Activated T-cell treated with anti-CD3 and anti-CD28 coated beads for 48 hours (primary cell): ENCODE measurements at places on chromosomes 5 and 9.
A peak's percentile ranks its signal among the peaks of the same experiment; 100 is the strongest.

DNA sequence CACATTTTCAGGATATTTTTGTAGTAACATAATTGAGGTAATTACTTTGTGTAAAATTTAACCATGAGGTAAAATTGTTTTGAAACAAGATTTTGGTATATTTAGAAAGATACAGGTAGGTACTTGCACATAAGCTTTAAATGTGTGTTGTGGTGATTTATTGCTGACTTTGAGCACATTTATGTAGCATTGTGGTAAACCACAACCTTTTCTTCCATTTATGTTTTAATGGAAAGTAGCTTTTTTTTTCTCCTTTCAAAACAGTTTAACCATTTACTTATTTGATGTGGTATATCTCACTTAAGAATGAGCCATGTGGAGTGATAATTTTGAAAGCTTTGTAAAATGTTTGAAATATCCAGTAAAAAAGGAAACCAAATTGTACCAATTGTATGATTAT, 35.6 kb downstream of the FCHO2 start:
- DNase-seq: no peak

DNA sequence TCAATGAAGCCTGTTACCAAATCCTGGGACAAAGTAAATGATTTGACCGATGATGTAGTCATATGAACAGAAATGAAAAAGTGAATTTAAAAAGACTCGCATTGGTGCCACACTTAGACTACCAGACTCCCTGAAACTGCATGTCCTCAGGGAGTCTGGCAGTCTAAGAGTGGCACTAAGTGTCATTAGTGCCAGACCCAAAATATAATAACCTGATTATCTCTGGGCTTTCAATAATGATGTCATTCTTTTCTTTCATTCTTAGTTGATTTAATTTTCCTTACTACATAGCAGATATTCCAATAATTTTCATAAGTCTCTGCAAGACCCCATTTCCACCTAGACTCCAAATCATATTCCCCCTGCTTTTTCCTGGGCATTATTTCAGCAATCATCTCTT, 59.0 kb downstream of the OR2K2 start:
- DNase-seq: no peak

GRCh38 chr5:83400701-83401100, 70.8 kb upstream of the VCAN start:
- DNase-seq: no peak

GRCh38 chr5:136638084-136638483, 272.7 kb upstream of the TRPC7 start:
- no peak for DNase-seq

DNA sequence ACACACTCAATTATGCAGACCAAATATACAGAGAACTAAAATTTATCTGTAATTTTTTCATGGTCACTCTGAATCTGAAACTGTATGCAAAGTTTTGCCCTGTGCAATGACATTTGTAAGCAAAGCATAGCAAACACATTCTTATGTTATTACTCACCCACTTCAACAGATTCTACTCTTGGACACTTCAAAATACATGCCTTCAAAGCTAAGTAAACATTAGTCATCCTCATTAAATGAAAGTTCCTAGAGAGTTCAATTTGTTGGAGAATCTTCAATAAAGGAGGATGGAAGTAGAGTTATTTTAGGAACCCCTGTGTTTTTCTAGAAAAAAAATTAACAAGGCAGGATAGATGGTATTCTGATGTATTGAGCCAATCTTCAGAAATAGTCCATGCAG, 639.7 kb upstream of the C9orf72 start:
- no peak for DNase-seq

- no peak for DNase-seq
These were observed 30.4 kb downstream of the MVB12B start for GRCh38 chr9:126357074-126357473.

DNA sequence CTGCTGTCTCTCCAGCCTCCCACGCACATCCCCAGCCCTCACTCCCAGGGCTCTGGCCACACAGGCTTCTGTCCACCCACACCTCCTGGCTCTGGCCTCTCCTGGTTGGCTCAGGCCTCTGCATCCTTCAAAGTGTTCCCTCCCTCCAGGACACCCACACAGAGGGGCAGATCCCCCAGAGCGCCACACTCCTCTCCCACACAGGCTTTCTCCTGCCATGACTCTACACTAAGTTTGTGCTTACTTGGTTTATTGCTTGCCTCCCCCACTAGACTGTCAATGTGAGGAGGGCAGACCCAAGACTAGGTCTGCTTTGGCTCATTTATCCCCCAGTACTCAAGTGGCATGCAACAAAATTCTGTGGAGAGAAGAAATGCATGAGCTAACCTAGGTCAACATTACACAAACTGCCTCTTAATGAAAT, 67.0 kb upstream of the SPOCK1 start:
- DNase-seq: no peak

GRCh38 chr5:172958331-172959046, 735 bp upstream of the RPL26L1 start:
- peak; percentile 53 for DNase-seq

DNA sequence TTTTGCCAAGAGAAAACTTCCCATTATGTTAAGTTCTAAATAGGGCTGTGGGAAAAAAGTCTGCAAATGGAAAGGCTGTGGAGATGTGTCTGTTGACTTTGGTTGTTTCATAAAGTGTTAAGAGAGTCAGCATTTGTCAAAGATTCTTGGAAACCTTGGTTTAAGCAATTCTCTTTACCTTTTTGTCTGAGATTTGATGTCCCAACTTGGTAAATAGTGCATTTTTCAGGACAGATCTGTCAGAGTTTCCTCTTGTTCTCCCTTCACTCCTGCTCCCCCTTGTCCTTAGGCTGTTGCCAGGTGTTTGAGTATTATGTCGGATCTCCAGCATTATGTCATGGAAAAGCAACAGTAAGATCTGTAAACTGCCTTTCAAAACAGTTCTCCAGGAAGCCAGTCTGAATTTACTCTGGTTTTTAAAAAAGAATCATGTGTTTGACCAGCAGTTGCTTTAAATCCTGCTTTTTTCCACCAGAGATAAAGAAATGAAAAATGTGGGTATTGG, 79.1 kb upstream of the ADAMTSL1 start:
- no peak for DNase-seq

- no peak for DNase-seq
These were observed 5.7 kb downstream of the SPARC start for GRCh38 chr5:151680944-151681427.

- DNase-seq: no peak
These were observed 6.4 kb upstream of the RALGDS start for GRCh38 chr9:133127340-133127981.

- no peak for DNase-seq
These were observed at the start of gene GABBR2 for GRCh38 chr9:98708933-98709911. GABBR2 (minus strand) TSS chr9:98708935; CDS start chr9:98708737, 198 bp downstream.

DNA sequence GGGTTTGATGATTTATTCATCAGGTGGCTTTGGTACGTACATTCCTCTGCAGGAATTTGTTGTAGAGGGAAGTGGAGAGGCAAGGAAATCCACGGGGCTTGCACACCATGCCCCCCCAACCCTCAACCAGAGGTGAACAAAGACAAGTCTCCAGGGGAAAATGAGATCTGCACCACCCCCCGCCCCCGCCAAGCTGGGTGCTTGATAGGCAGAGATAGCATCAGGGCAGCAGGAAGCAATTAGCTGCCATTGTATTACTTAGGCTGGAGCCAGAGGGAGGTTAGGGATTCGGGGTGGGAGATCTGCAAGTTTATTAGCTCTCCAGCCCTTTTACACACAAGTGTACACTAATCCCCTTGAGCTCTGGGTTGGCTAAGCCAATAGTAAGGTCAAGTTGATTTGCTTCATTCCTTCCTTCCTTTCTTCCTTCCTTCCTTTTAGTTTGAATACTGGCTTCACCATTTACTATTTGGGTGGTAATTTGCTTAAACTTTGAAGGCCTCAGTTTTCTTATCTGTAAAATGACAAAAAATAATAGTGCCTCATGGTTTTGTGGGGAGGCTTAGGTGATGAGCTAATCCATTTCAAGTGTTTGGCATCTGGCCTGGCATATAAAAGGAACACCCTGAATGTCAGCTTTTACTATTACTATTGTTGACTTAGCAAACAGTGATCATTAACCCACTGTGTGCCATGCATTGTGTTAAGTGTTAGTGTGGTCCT, 34.1 kb downstream of the SPRY4 start:
- DNase-seq: no peak

DNA sequence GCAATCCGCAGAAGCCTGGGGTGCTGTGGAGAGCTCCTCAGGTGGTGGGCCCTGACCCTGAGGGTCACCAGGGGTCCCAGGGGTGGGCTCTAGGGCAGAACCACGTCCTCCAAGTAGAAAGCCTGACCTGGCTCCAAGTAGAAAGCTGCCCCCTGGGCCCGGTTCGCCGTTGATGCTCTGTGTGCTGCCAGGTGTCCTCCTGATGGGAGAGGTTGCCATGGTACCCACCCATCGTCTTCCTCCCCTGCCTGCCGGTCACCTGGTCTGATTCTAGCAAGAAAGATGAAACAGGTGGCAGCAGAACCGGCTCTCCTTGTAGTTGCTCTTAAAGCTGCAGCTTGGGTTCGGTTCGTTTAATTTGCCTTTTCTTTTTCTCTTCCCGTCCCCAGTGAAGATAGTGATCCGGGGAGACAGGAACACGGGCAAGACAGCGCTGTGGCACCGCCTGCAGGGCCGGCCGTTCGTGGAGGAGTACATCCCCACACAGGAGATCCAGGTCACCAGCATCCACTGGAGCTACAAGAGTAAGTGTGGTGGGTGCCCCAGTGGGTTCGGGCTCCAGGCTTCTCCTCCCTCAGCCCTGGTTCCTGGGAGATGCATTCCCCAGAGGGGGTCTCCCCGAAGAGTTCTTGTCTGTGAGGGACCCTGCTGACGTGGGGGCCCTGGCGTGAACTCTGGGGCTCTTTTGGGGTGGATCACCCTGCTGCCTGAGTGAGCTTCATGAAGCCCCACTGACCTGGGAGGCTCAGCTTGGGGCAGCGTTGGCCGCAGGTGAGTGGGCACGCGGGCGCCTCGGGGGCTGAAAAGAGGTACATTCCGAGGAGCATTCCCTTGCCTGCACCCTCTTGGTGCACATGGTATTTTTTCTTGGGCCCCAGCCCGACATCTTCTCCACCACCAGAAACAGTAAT, 15.6 kb downstream of the RABL6 start:
- no peak for DNase-seq

DNA sequence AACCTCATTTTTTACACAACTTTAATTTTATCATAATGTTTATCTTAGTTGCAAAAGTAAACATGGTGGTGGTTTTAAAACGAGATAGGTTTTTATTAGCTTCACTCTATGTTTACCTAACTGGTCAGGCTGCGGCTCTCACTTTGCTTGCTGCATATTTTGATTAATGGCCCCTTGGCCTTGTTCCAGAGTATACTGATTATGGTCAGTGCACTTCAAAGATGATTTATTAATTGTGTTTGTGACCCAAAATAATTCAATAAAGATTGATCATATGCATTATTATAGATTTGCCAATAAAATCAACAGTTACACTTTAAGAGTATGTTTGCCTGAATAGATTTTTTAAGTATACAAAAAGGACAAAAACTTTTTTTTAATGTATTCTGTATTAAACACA, 188.0 kb downstream of the XRCC4 start:
- no peak for DNase-seq

GRCh38 chr9:115614326-115614999, 496.5 kb upstream of the TNC start:
- DNase-seq: no peak

- no peak for DNase-seq
These were observed 12.5 kb downstream of the MAPKAP1 start for GRCh38 chr9:125694478-125694877.

DNA sequence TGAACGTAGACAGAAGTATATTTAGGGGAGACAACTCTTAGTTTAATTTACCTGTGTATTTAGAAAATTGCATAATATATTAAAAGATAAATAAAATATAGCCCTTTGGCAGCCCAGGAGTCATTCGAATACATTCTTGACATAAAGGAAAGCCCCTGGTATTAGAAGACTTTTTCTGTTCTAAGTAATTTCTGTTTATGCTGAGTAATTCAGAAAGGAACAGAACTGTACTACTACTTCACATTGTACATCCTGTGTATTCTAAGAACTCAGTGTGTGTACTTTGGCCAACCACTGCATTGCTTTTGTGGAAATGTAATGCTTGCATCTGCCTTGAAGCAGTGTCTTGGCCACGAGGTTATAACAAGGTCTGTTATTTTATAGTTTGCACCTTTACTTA, 136.4 kb downstream of the KDM4C start:
- DNase-seq: no peak

- no peak for DNase-seq
These were observed 47.7 kb downstream of the CNTRL start for GRCh38 chr9:121122246-121123032.

DNA sequence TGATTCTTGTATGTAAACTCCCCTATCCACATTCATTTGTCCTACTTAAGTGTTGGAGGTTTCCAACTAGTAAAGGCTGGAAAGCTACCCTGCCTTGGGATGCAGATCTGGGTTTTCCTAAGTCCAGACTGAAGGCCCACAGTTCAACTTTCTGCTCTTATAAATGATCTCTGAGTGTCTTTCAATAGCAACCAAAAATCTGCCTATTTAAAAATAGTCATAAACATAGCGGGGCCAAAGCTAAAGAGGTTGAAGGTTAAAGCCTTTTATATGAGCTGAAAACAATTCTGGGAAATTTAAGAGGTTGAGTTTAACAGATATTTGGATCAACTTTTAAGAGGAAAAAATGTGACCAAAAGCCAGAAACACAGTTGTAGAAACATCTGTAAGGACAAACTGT, 87.2 kb downstream of the NTRK2 start:
- DNase-seq: no peak

- no peak for DNase-seq
These were observed 5.4 kb downstream of the SRFBP1 start for GRCh38 chr5:121967187-121967586.

GRCh38 chr5:1763548-1763911, 36.1 kb downstream of the MRPL36 start:
- DNase-seq: no peak

- no peak for DNase-seq
These were observed 15.8 kb upstream of the PSAT1 start for GRCh38 chr9:78280982-78281668.

DNA sequence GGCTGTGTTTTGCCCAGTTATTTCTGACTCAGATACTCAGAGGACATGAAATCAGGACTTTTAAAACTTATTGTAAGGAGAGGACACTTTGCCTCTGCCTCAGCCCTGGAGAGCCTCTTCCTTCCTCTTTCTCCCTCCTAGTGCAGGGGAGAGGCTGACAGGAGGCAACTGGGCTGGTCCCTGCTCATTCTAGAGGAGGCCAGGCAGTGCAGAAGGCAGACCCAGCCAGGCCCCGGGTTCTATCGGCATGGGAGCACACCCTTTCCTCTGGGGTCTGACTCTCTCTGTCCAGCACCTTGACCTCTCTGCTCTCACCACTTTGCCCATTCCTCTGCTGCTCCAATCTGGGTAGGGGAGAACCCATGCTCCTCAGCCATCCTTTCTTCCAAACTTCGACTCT, 16.0 kb upstream of the SMIM32 start:
- DNase-seq: no peak

DNA sequence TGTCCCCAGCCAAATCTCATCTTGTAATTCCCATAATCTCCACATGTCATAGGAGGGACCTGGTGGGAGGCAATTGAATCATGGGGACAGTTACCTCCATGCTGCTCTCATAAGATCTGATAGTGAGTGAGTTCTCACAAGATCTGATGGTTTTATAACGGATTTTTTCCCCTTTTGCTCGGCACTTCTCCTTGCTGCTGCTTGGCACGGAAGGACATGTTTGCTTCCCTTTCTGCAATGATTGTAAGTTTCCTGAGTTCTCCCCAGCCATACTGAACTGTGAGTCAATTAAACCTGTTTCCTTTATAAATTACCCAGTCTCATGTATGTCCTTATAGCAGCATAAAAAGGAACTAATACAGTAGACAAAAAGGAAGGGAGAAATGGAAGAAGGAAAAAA, 76.7 kb upstream of the CCNG1 start:
- no peak for DNase-seq
